ENCODE measurements at places on chromosomes 12 and 14.

GRCh38 chr12:25069224-25069623, 120.3 kb upstream of the BCAT1 start:
- DNase-seq = no peak

GRCh38 chr12:24900196-24900595, 48.7 kb downstream of the BCAT1 start:
- DNase-seq = no peak

DNA sequence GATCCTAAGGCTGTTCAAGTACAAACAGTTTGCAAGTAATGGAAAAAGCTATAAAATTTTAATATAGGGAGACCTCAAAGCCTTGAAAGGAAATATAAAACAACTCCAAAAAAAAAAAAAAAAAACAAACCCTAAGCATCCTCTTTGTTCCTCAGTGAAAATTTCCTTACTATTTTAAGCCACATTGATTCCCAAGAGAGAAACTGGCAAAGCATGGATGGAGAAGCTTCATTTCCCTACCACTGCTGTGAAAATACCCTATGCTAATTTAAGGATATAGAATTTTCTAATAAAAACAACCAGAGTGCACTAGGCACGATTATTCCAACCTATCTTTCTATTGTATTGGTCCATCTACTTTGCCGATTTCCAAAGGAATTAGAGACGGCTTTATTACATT, 283.1 kb downstream of the CACNA1C start:
- DNase-seq = no peak

- no peak for DNase-seq
Measured at GRCh38 chr12:28223025-28223554, 32.8 kb downstream of the CCDC91 start.

DNA sequence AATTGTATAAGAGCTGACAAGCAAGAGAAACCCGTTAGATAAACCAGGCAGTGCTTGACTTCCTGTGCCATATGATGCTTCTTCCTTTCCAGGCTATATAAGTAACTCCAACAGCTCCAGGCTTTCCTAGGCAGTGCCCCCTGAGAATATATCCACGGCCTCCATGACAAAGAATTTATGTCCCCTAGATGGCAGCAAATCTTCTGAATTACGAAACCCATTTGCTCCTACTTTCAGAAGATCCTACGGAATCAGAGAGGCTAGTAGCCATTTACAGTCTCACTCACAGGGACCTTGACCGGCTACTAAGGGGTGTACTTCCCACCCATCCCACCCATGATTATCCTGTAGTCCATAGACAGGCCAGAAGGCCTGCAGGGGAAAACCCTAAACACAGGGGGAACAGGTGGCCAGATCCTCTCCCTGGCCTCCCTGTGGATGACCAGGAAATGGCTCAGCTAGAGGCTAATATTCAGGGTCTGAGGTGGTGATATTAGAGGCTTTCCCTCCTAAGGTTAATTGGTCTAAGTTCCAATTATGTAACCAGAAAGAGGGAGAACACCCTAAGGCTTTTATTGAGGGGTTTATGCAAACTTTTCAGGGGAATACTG, 77.2 kb upstream of the DCD start:
- peak; percentile 79 for DNase-seq

GRCh38 chr12:58159941-58160340, 218.6 kb downstream of the ATP23 start:
- DNase-seq = no peak

DNA sequence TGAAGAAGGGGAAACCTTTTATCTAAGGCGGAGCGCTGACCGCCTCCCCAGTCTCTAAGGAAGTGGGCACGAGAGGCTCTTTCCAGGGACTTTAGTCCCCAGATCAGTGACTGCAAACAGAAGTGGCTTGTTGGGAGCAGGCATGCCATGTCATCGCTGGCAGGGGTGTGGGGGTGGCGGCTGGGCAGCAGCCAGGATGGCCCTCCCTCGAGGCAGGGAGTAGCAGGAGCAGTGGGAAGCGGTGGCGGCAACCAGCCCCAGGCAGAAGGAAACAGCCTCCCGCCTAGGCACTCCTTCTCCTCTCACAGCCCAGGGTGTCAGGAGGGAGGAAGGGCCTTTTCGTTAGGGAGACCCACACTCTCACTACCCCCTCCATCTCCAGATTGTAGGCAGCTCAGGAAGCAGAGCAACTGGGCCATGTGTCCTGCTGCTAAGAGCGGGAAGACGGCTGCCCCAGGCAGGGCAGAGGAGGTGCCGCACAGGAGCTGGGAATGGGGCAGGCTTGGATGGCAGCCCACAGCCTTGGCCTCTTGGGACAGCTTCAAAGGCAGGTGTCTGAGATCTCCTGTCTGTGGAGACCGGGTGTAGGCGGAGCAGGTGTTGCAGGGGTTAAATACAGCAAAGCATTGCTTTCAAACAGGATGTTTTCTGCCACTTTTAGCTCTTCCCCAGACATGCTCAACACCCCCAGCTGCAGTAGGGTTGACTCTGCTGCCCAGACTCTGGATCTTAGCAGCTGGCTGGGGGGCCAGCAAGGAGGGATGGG, 21.8 kb downstream of the VDR start:
- DNase-seq = no peak

GRCh38 chr12:98635657-98636323, 8.8 kb downstream of the IKBIP start:
- DNase-seq = peak; percentile 12

GRCh38 chr14:54329082-54329695, 67.6 kb upstream of the CDKN3 start:
- peak; percentile 96 for DNase-seq

- DNase-seq = no peak
Measured at GRCh38 chr12:22396735-22397134, 62.2 kb upstream of the ST8SIA1 start.

DNA sequence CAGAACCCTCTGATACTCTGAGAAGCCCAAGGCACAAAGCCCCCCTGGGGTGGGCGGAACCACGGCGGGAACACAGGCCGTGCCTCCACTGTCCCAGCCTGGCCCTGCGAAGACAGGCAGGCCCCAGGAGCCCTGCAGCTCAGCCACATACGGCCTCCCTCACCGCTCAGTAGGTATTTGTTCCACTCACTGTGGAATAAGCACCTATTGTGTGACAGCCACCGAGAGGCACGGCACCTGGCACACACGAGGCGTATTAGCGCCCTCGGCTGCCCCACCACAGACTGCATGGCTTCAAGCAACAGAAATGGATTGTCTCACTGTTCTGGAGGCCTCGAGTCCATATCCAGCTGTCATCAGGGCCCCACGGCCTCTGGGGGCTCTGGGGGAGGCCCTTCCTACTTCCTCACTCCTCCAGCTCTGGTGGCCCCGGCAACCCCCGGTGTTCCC, 66.3 kb downstream of the NCOR2 start:
- DNase-seq = peak; percentile 51

DNA sequence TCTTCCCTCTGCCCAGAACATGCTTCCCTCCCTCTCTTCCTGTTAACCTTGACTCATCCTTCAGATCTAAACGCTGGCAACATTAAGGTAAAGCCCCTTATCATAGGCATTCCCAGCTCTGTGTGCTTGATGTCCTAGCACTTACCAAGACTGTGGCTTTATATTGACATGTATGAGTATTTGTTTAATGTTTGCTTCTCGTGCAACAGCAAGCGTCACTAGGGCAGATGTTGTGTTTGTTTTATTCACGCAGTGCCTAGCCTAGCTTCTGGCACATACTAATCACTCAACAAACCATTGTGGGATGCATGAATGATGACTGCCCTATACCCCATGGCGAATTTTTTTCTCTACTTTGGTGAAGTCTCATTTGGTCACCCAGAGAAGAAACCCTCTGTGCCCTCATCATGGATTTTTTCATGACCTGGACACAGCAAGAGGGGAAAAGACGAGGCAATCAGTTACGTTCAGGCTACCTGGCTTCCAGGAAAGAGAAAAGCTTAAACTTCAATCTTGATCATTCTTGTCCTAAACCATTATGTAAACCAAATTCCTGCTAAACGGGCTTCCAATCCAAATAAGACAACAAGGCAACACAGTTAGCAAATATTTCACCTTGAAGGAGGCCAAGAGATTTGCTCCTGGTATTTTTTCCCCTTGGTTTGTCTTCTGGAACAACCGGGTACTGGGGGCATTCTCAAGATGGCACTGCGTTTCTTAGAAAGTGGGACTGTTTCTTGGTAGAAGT, 47.9 kb upstream of the SOCS2 start:
- DNase-seq = no peak

GRCh38 chr14:73743431-73743931, 29.3 kb upstream of the PNMA1 start:
- no peak for DNase-seq

GRCh38 chr12:69900720-69901131, 75.7 kb downstream of the MYRFL start:
- DNase-seq = peak; percentile 87

DNA sequence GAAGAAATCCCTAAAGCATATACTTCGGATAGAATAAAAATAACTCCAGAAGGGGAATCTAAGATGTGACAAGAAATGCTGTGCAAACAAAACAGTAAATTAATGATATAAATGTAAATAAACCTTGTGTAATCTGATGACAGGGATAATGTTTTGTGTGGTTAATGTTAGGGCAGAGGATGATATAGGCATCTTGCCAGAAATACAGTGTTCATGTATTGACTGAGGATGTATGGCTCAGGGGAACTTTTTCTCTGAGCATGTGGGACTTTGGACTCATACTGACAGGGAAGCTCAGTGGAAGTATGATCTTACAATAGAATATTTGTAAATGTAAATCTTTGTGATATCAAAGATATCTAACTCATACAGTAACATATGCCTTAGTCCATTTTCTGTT, 420.2 kb downstream of the TMTC2 start:
- no peak for DNase-seq

- no peak for DNase-seq
Measured at GRCh38 chr14:103653805-103654204, 24.8 kb downstream of the KLC1 start.

DNA sequence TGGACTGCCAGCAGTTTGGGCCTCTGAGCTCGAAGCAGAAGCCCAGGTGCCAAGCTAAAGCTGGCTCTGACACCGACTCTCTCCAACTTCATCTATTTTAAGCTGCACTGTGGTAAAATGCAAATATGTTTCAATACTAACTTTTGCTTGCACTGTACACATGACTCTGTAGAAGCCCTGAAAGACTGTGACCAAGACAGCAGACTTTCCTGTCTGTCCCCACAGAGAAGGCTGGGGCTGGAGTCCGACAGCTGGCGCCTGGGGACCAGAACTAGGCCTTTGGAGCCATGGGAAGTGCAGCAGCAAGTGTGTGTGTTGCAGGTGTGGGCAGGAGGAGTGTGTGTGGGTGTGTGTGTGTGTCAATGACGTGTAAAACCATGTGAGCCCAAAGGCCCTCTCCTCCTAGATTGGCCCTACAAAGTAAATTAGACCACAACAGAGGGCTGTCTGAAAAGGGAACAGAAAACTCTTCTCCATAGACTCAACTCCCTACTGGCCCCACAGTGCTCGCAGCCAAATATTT, 16.4 kb upstream of the RAB35 start:
- DNase-seq = no peak

DNA sequence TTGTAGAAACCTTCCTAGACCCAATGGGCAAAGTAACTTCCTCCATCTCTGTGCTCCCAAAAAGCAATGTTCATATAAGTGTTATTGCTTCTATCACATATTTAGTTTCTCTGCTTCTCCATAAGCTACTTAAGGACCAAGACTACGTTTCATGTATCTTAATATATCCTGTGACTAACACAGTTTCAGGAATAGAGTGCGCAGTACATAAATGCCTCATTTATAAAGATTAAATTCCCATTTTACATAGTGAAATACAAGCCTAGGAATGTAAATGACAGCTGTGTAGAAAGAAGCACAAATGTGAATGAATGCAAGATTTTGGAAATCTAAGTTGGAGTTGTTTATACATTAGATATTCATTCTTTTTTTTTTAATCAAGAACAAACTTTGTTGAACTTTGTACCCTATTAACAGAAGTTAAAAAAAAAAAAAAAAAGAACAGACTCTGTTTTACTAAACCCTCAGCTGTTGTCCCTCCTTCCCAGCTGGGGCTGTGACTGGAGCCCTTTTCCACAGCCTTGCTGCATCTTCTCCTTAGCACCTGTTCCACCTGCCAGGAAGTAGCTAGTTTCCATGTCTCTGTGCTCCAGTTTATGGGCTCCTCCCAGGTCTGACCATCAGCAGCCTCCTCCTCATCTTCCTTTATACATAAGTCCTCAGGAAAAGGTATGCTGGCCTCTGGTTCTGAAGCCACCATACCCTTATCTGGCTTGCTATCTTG, 7.0 kb upstream of the METTL17 start:
- DNase-seq = no peak

- DNase-seq = no peak
Measured at GRCh38 chr12:27610374-27610773, 85.9 kb upstream of the REP15 start.

DNA sequence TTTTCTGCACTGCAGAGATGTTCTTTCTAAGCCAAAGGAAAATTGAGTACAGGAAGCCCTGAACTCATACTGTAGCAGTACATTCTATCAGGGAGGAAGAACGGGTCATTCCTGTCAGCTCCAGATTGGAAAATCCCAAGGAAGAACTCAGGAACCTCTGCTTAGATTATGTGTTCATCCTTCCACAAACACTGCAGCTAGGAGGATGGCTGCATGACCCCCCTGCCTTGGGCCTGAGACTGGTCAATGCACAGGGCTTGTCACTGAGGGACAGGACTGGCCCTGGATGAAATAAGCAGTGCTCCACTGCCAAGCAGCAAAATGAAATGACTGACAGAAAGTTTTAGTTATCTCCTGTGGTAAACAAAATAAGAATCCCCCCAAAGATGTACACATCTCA, 1406.8 kb upstream of the TMEM132C start:
- DNase-seq = no peak

DNA sequence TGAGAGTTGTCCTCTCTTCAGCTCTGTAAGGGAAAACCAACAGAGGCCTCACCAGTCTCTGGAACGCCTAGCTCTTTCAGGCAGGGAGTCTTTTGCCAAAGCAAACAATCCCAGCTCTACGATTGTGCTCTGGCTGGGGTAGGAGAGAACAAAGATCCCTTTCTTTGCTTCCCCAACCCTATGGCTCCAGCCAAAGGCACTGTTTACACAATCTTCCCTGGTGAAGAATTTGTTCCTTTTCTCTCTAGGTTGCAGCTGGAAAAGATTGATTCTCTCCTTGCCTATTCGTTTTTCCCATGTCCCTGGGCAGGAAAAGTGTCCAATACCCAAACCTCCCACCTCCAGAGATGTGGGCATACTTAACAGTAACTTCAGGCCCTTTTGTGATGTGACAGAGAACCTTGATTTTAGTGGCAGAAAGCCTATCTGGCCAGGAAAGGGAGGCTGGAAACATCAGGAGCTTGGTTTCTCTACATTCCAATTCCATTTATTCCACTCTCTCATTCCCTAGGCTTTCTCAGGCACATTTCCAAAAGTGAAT, 16.8 kb downstream of the ATP5MC2 start:
- peak; percentile 22 for DNase-seq

All from mesendoderm (in vitro differentiated cells).